ENCODE measurements at places on chromosomes 3 and 15.

GRCh38 chr3:108223928-108224327 is 1.7 kb upstream of the IFT57 start:
- peak; percentile 56 for DNase-seq

GRCh38 chr3:71570546-71570945 is 13.0 kb downstream of the FOXP1 start:
- no peak for DNase-seq

GRCh38 chr15:63418811-63419210 is 37.2 kb upstream of the CA12 start:
- DNase-seq = no peak

DNA sequence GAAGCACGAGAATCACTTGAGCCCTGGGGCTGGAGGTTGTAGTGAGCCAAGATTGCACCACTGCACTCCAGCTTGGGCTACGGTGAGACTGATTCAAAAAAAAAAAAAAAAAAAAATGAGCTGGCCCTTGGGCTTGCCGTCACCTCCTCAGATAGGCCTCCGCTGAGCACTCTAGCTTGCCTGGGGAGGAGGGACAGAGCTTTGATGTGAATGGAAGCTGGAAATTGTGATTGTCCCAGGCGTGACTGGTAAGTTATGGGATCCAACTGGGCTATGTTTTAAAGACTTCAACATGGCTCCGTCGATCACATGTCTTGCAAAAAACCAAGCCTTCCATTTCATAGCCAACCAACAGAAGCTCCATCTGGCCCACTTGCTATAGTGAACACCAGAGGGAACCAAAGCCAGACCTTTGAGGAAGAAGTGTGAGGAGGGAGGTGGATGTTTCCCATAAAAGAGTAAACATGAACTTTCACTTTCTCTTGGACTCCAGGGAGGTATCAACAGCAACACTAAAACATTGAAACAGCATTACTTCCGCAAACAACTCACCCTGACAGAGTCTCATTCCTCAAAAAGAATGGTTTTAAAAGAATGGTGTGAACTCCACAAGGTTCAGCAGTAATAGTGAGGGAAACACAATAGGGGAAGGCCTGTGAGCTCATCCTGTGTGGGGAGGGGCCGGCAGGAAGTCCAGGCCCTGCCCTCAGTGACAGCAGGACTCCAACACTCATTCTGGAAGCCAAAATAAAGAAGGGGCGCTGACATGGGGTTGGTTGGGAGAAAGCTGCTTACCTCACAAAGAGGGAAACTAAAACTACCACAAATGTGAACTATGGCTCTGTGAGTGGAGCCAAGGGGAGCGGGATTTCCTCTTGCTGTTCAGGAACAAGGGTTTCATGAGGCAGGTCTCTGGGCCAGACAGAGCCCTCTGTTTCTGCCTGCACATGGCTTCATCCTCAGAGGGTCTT is 59.2 kb upstream of the IL12A start:
- peak; percentile 61 for DNase-seq

DNA sequence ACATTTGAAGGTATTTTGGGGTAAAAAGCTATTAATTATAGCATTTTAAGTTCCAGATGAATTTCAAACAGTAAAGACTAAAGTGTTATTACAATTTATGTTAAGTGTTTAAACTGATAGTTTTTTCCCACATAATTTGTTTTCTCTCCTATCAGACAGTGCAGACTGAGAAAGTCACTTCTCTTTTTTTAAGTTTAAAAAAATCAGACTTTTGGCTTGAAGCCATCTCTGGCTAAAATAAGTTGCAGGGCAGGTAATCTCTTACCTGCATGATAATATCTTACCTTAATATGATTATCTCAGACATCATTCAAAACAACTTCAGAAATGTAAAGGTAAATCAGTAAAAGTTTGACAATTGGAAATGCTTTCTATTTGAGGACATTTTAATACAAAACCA is 21.5 kb upstream of the RAB6B start:
- DNase-seq = no peak

DNA sequence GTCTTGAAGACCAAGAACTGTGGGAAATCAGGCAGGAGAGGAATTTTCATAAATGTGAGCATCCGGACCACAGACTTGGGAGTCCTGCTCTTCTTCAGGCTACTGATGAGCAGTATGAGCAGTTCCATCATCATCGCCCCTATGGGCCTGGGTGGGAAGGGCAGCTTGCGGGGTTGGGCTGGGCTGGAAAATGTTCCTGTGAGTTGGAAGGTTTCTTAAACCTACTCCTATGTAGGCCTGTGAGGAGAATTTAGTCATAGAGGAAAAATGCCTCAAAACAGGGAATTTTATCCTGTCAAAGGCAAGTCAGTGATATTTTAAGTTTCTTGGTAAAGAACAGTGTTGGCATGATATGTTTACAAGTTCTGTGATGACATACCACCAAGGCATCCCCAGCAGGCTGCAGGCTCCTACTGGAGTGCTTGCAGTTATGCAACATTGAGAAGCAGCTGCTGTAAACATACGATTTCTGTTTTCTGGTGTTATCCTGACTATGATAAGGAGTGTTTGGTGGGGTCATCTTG is 10.3 kb downstream of the MASP1 start:
- no peak for DNase-seq
